ENCODE measurements at places on chromosomes 1 and 21.

DNA sequence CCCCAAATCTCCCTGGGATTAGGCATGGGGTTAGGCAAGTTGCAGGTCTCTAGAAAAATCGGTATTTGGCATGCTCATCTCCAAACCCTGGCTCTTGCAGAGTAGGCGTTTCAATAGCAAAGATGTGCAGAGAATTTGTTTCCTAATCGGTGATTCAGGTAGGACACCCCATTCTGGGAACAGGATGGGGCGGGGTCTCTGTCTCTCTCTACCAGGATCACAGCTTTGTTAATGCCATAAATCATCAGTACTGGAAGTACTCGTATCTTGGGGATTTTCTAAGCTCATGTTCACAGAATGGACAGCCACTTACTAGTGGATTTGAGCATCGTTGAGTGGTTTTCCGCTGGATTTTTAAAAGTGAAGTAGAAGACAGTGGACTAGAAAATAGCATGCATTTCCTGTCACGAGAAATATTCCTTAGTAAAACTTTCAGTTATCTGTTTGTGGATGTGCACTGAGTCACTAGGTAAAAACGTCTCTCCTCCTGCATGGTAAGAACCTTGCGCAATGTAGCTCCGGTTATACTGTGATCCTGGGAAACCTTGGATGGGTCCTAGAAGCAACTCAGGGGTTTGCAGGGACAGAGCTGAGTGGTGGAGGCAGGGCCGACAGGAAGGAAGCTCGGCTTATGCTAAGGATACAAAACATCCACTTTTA, 5.1 kb downstream of the TMEM51 start:
- no peak for DNase-seq

- no peak for DNase-seq
These were observed 52.0 kb upstream of the KCNA3 start for GRCh38 chr1:110726755-110727154.

GRCh38 chr1:31886866-31887265, 51.3 kb downstream of the PTP4A2 start:
- DNase-seq = no peak

DNA sequence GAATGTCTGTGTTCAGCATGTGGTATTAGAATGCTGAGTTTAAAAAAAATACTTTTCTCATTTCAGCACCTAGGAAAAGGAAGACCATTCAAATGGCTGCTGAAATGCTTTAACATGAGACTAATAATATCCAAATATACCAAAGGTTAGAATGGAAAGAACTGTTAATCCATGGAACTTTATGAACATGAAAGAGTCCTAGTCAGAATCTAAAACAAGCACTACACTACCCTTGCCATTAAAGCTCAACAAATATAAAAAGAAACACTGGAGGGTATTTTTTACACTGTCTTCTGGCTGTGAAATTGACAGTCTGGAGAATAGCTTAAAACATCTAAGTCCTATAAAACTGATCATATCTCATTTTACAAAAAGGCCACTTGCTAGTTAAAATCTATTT, 112.9 kb upstream of the HP1BP3 start:
- DNase-seq = no peak

DNA sequence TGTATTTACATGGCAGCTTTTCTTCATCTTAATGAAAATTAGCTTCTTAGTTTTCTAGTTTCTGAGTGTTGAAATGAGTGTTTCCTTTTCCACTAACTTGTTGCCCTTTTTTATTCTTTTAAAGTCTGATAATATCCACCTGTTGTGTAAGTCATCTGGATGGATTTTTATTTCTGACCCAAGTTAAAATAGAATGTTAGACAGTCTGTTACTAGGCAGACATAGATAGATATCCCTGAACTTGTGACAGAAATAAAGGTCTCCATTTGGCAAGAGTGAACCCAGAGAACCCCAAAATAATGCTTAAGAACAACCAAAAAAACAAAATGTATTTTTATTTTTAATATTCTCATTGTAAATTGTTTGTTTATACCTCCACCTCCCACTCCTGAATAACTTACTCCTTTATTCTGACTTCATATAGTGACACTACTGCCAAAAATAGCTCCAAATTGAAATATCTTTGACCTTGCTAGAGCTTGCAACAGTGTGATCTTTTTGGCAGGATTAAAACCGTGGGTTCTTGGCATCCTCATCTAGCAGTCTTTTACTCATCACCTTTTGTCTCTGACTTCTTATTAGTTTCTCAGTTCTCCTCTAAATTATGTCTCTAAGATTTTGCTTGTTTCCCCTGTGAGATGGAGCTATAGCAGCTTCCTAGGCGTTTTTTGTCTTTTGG, 26.9 kb upstream of the SH3D21 start:
- DNase-seq = no peak

GRCh38 chr1:74549932-74550331, 37.5 kb upstream of the LRRC53 start:
- no peak for DNase-seq

DNA sequence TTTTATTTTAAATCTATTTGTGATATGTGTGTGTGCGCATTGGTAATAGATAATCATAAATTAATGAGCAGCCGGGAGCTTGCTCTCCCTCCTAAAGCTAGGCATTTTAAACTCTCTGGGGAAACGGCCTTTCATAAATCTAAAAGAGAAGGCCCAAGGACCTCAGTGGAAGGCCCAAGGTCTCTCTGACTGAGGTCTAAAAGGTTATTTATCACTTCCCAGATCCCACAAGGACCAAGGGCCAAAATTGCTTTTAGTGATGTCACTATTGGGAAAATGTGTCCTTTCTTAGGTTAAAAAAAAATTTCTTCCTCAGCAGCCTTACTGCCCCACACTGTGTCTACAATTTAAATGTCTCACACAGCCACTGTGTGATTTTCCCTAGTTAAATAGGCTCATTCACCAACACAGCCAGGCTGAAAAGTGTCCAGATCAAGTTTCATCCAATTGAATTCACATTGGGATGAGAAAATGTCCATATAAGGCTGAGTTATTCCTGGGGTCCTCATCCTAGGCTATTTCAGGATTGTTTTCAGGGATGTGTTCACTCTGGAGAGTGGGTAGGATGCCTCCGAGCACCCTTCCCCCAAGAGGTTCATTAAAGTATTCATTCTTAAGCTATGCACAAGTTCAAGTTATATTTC, 46.1 kb downstream of the SLC44A3 start:
- no peak for DNase-seq

GRCh38 chr1:26789931-26790330, 2.2 kb downstream of the PIGV start:
- no peak for DNase-seq

DNA sequence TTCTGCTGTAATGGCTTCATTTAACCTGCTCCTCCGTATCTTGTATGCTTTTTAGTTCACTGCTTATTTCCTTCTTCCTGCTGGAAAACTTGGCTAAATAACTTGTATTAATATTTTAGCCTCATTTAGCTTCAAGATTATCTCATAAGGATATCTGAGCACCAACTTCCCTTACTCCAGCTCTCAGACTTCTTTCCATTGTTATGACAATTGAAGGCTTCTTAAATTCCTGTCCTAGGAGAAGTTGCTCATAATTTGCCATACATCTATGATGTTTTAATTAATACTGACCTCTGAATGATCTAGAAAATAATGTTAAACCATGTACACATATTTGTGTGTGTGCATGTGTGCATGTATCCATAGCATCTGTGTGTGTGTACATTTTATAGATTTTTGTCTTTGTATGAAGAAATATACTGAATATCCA, 1524.4 kb upstream of the TPTE start:
- DNase-seq = no peak

GRCh38 chr21:26082549-26082948, 88.0 kb downstream of the APP start:
- DNase-seq = no peak

- DNase-seq = no peak
These were observed 64.1 kb upstream of the SCAF4 start for GRCh38 chr21:31795992-31796391.

DNA sequence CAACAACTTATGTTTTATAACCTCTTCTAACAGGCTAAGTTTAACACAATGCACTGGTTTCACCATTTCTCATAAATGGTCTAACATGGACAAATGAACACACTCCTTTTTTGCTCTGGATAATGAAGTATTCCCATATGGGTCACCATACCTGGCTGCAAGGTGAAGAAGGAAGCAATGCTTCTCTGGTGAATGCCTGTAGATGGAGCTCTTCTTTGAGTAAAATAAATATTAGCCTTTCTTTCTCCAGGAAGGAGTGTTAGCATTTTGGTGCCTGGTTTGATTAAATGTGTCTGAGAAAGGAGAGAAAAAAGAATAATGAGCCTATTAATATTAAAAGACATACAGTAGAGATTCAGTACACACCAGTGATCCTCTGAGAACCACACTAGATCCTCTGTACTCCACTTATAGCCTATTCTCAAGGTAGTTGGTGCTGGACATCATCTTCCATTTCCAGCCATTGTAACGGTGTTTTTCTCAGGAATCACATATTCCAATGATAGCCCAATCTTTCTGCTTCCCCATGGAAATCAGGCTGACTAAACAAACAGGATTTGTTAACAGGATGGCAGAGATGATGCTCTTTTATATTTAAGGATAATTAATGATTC, 17.6 kb downstream of the MTFR1L start:
- no peak for DNase-seq

- no peak for DNase-seq
These were observed 50.2 kb upstream of the TNR start for GRCh38 chr1:175793617-175794016.

DNA sequence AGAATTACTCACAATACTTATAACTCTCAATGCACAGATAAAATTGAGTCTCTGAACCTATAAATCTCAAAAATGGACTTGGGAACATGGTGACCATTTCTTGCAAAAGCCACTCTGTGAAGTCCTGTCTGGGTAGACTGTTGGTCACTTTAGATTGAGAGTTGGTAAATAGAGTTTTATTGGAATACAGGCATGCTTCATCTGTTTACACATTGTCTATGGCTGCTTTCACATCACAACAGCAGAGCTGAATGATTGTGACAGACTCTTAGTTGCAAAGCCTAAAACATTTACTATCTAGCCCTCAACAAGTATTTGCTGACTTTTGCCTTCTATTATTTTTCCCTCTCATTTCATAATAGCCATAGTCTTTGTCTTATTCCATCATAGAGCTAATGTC, 24.1 kb upstream of the ASPM start:
- DNase-seq = no peak

- no peak for DNase-seq
These were observed 14.5 kb downstream of the SLX9 start for GRCh38 chr21:44954281-44954771.

- DNase-seq = no peak
These were observed 433.2 kb downstream of the USP25 start for GRCh38 chr21:16162953-16163352.

DNA sequence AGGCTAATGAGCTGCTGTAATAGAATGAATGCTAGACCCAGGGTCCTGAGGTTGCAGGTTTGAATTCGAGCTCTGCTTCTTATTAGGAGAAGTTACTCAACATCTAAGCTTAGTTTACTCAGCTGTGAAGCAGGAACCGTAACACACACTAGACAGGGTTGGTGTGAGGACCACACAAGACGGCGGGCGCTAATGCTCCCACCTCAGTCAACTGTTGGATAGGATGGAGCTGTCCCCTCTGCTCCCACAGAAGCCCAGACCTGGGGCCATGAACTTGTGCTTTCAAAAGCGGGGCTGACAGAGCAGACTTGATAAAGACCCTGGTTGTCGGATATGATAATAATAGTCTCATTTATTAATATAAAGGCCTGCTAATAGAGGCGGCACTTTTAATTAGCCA, 98.4 kb upstream of the CD34 start:
- no peak for DNase-seq

- DNase-seq = no peak
These were observed 139.5 kb upstream of the HMGB4 start for GRCh38 chr1:33724348-33724747.

GRCh38 chr1:31957701-31958674, 19.8 kb upstream of the PTP4A2 start:
- no peak for DNase-seq

DNA sequence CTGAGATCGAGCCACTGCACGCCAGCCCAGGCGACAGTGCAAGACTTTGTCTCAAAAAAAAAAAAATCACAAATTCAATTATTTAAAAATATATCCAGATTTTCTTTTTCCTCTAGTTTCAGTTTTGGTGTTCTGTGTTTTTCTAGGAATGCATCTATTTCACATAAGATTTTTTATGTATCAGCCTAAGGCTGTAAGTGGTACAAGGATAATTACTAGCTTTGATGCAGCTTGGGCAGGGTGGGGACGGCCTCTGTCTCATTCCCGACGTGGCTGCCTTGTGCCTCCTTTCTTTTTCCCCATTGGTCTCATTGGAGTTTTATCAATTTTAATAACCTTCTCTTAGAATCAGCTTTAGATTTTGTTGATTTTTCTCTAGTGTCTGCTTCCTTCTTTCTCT, 6.9 kb downstream of the CCDC27 start:
- no peak for DNase-seq

DNA sequence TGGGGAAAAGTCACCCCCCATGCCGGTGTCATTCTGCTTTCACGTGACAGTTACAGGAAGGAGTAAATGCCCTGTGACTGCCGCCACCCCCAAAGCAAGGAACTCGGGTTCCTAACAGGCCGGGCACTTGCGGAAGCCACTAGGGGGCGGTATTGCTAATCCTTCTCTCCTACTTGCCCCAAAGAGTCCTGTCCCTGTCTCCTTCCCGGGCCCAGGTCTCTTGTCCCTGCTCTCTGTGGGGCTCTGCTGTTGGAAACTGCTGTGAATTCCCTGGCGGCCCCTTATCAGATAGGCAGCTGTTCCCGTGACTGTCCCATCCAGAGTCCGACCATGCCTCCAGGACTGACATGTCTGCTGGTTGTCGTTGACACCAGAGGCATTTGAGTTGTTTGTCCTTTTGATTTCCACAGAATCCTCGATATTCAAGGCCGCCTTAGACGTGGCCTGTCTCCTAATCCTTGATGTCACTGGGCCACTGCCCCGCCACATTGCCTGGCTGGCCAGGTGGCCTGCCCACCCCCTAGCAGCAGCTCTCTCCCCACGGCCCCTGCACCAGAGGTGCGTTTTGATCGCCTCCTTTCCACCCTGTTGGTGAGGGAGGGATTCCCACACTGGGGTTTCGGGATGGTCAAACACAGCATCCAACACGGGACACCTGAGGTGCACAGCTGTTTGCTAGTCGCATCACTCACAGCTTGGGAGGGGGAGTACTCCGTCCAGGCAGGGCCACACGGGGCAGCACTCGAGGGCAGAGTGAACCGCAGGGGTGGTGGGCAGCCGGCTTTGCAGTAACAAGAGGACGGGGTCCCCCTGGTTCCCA, 37.3 kb downstream of the CHAF1B start:
- DNase-seq = peak; percentile 64

DNA sequence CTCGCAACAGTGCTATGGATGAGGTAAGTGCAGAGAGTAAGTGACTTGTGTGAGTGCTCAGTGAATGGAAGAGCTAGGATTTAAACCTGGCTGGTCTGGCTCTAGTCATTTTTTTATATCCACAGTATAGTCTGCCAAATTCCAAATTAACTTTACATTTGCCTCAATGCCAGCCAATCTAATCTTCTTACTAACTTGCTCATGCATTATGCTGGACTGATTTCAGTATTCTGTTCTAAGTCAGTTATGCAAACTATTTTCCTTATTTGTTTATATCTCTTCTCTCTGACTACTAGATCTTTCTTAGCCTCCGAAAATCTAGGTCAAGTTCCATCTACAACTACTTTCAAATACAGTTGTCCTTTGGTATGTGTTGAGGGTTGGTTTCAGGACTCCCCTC, 133.3 kb downstream of the XPR1 start:
- no peak for DNase-seq

- DNase-seq = peak; percentile 78
These were observed 109.0 kb upstream of the IPO9 start for GRCh38 chr1:201719812-201720521.
